ENCODE measurements at places on chromosomes 3 and 15.
A peak's percentile ranks its signal among the peaks of the same experiment; 100 is the strongest.

GRCh38 chr15:96540283-96540682, 209.8 kb downstream of the NR2F2 start:
- DNase-seq = no peak

GRCh38 chr3:171323938-171324536, 136.2 kb downstream of the TNIK start:
- DNase-seq = no peak

DNA sequence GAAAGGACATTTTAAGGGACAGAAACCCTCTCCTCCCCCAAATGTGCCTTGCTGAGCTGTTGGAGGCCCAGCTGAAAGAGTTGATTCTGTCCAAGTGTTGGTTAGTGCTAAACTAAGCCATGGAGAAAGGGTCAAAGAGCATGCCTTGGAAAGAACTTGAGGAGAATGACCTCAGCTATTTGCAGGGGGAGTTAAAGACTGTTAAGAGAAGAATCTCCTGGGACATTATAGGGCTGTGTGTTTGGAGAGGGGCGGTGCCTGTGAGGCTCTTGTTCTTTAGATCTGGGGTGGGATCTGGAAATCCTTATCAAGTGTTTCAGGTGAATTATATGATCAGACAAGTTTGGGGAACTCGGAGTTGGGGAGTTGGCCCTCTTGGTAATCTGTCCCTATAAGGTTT, 13.0 kb downstream of the FNDC3B start:
- no peak for DNase-seq

GRCh38 chr3:189324538-189325138, 152.9 kb downstream of the TPRG1 start:
- peak; percentile 81 for DNase-seq

- no peak for DNase-seq
Measured at GRCh38 chr3:36812240-36812639, 47.9 kb upstream of the DCLK3 start.

DNA sequence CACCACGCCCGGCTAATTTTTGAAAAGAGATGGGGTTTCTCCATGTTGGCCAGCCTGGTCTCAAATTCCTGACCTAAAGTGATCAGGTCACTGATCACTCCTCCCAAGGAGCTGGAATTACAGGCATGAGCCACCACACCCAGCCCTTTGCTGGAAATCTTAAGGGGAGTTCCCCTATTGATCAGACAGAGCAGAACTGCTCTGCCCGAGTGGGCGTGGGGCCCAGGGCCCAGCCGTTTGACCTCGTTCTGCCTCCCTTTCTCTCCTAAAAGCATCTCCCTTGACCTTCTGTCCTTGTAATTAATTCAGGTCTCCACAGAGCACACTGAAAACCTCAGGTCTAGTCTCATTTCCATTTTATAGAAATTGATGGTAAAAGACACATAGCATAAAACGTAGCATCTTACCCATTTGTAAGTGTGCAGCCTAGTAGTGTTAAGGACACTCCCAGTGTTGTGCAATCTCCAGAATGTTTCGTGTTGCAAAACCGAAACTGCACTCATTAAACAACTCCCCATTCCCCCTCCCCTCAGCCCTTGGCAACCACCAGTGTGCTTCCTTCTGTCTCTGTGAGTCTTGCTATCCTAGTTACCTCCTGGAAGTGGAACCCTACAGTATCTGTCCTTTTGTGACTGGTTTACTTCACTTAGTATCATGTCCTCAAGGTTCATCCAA, 89.3 kb downstream of the SLCO3A1 start:
- DNase-seq = peak; percentile 29

DNA sequence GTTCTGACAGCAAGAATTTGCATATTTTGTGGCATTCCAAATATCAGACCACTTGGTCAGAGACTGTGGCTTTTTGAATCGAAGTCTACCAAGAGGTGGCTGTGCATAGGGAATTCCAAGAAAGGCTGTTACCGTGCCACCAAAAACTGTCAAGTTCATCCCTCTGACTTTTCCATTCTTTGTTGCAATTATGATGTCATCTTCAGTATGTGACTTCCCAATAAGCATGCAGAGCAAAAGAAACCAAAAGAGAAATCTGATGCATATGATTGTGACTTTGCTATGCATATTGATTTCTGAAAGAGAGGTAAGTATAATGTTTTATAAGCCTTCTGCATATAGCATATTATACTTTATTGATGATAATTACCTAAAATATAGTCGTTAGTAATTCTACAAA, 6.5 kb downstream of the BCHE start:
- DNase-seq = no peak

DNA sequence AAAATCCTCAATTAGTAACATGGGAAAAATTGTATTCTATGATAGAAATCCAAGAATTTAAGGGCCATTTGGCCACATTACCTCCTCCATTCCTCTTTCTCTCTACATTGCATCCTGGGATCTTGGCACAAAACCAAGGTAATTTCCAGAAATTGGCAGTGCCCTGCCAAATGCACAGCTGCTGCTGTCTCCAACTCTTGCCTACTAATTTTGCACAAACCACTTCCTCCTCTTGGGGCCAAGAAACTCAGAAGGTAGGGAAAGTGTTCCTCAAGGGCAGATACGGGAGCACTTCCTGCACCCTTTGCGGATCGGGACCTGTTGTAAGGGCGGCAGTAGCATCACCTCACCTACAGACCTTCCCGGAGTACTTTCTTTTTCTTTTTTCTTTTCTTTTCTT, 57.8 kb downstream of the MAP3K13 start:
- no peak for DNase-seq

DNA sequence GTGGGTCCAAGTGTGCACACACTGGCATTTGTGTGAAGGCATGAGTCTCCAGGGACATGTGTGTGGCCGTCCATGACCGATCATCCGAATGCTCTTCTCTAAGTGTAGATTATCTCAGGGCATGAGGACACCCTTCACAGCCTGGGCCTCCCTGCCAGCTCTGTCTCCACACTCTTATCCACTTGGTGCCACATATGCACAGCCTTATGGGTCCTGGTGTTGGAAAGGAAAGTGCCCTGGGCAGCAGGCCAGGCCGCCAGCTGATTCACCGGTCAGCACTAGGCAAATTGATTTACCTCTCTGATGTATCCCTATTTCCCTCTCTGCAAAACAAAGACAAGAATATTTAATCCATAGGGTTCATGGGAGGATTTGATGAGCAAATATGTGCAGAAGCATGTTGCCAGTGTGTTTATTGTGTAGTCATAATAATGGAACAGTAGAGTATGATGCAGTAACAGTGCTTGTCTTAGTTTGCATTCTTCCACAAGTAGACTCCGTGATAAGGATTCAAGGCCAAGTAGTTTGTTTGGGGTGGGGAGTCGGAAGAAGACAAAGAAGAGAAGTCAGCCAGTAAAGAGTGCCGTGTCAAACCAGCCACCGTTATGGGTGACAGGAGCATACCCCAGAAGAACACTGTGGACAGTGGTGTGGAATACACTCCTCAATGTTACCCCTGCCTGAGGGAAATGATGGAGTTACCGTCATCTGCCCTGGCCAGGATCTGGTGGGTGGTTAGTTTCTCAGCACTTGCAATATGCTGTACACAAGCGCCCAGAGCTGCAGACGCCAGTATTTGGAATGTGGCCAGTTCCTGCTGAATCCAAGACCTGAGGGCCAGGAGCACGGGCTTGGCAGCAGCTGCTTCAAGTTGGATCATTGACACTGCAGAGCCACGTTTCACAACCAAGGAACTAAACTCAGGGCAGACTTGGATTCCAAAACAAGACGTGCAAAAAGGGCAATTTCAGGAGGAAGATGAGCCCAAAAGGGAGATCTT, 85.1 kb downstream of the MTHFS start:
- DNase-seq = no peak

- DNase-seq = no peak
Measured at GRCh38 chr3:70306736-70307135, 5.7 kb downstream of the MDFIC2 start.

DNA sequence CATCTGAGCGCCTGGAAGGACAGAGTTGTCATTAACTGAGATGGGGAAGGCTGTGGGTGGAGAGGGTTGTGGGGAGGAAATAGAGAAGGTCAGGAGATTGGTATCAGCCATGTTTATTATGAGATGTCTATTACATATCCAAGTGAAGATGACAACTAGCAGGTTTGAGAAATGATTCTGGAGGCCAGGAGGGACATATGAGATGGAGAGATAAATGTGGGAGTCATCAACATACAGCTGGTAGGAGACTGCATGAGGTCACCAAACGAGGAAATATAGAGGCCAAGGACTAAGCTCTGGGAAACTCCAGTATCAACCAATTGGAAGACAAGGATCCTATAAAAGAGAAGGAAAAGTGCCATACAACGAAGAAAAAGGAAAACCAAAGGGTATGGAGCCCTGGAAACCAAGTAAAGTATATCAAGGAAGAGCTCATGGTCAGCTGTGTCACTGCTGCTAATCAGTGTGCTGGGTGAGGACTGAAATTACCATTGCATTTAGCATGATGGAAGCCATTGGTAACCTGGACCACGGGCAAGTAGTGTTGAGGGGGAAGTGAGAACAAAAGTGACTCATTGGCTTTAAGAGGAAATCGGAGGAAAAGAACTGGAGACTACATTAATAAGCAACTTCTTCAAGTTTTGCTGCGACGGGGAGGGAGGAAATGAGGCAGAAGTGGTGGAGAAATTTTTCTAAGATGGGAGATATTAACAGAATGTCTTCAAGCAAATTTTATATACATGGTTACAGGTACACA, 14.0 kb upstream of the UACA start:
- no peak for DNase-seq

DNA sequence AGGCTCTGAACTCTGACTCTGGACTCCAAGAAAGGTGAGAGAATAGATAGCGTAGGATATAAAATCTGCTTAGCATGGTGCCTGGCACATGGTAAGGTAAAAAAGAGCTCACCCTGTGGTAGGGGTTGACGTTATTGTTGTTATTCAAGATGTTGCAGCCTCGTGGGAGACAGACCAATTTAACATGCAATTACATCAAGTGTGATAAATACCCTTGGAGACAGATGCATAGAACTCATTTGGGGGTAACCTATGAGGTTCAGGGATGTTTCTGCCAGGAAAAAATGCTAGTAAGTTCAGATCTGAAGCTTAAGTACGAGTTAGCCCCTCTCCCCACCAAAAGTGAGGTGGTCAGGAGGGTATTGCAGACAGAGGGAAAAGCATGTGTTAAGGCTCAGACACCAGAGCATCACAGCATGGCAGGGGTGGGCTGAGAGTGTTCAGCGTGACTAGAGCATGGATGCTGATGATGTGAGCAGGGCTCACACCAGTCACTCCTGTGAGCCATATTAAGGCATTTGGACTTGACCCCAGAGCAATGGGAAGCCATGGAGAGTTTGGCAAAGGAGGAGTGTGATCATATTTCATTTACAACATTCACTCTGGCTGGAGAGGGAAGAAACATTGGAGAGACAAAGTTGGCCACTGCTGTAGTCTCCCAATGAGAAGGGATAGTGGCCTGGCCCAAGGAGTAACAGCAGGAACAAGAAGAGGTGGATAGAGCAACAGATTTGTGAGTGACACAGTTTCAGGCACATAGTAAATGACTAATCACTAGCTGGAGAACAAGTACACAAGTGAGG, 181.0 kb downstream of the UACA start:
- DNase-seq = no peak

- DNase-seq = no peak
Measured at GRCh38 chr3:181103605-181104004, 114.1 kb upstream of the DNAJC19 start.

DNA sequence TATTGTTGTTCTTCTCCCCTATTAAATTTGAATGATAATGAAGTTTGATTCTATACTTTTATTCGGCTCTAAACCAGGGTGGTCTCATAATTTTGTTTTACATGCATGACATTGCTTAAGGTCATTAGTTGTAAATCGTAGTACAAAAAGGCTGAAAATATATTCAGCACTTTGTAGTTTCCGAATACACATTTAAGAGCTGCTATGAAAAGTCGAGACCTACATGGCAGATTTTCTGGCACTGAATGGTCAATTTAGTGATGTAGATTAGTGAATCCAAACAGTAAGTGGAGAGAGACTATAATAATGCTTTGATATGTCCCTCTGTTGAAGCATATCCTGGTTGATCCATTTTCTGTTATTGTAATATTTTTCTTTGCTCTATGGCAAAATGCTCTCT, 254.0 kb upstream of the SOX2 start:
- DNase-seq = no peak

DNA sequence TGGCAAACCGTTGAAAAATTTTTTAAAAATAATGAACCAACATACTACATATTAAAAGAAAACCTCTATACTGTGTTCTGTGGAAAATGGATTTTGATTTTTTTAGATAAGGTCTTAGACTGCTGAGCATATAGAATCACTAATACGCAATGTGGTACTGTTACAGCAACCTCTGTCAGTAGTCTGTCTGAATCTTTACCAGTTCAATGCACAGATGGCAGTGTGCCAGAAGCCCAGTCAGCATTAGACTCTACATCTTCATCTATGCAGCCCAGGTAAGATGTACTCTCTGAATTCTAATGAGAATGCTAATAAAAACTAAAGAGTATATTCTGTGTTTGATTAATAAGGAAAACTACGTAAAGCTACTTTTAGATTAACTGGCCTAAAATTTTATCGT, 31.3 kb upstream of the FAH start:
- peak; percentile 3 for DNase-seq

- DNase-seq = no peak
Measured at GRCh38 chr3:61173676-61174075, 77.6 kb downstream of the FHIT start.

- no peak for DNase-seq
Measured at GRCh38 chr3:150540991-150541390, 5.3 kb downstream of the SERP1 start.

DNA sequence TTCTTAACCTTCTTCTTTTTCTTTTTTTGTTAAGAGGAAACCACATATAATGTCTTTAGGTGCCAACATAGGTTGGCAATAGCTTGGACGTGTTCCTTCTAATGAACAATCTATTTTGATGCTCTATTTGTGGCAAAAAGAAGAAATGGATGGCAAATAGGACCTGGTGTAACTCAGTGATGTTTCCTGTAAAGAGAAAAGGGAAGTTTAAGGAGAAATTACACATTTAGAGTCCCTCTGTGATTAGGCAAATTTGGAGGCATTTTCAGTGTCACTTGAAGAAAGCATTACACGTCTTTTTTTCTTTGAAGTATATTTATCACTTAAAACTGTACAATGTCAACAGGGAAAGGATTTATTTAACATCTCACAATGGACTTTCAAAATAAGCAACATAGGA, 327.1 kb downstream of the ZIC1 start:
- DNase-seq = no peak

DNA sequence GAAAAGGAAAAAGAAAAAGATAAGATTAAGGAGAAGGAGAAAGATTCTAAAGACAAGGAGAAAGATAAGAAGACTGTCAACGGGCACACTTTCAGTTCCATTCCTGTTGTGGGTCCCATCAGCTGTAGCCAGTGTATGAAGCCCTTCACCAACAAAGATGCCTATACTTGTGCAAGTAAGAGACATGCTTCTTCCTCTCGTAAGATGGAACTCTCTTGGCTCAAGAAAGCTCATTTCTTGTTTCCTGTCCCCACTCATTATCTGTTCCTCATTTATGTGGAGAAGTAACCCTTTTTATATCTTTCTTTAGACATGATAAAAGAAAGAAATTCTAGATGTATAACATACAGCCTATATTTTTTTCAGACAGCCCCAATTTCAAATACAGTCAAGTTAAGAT, 101.4 kb downstream of the KLHL25 start:
- no peak for DNase-seq

GRCh38 chr3:127078626-127079025, 95.7 kb downstream of the PLXNA1 start:
- DNase-seq = no peak

GRCh38 chr3:188198001-188198400, 44.0 kb downstream of the LPP start:
- no peak for DNase-seq
